ENCODE measurements at places on chromosomes 5 and 9. TPM values are rescaled to one million over a fixed set of nuclear protein-coding genes. Genes with fewer than 3 reads are reported as not detected.

The TUSC1 gene
- 22.7 TPM for total RNA-seq

The SV2C gene
- total RNA-seq = 0.15 TPM

The CCDC171 gene
- 1.4 TPM for total RNA-seq

The ALDOB gene
- 0.24 TPM for total RNA-seq

The GNPDA1 gene
- total RNA-seq = 12.4 TPM

GRCh38 chr5:178854284-178854683, 5.5 kb upstream of the ZNF354B start:
- no peak for DNase-seq

- DNase-seq = no peak
Observed at GRCh38 chr5:139131921-139132432, 66.2 kb downstream of the SIL1 start.

DNA sequence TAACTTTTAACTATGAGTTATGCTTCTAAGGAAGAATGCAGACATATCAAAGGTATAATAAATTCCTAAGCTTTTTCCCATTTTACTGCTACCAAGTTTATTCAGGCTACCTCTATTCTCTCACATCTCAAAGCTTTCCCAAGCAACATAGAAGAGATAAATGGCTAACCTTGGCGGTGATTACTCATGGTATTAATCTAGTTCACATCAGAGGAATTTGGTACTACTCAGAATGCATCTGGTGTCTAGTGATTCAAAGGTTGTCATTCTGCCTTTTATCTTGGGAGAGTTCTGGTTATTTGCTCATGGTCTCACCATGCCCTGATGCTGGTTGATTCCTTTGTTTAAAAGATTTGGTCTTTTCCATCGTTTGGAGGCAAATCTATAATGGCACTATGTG, 182.7 kb downstream of the TAF11L14 start:
- DNase-seq = no peak

- DNase-seq = no peak
Observed at GRCh38 chr5:131389096-131389868, 125.4 kb downstream of the CDC42SE2 start.

DNA sequence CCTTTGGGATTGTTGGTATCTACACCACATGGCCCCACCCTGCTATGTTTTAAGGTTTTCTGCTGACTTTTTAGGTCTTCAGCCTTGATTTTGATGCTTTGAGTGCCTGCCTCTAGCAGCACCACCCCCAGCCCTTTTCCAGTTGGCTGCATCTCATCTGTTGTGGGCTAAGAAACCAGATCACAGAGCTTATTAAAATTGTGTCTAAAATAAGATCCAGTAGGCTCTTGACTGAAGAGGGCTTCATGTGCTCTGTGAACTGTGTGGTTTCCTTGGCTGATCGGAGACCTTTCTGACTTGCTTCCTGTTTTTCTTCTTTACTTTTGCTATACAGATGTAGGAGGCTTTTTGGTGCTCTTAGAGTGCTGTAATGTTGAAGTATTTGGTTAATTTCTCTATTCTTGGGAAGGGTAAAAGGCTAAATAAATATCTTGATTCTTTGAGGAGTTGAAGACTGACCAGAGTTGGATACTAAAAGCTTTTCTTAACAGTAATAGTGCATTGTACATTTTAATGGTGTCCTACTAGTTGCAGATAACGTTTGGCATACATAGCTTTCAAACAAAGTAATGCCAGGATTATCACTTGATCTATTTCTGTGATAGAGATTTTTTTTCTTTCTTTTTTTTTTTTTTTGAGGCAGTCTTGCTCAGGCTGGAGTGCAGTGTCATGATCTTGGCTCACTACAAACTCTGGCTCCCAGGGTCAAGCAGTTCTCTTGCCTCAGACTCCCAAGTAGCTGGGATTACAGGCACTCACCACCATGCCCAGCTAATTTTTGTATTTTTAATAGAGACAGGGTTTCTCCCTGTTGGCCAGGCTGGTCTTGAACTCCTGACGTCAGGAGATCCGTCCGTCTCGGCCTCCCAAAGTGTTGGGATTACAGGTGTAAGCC, 4.5 kb downstream of the UBE2D2 start:
- DNase-seq = no peak
